ENCODE measurements at places on chromosomes 16 and 17.

DNA sequence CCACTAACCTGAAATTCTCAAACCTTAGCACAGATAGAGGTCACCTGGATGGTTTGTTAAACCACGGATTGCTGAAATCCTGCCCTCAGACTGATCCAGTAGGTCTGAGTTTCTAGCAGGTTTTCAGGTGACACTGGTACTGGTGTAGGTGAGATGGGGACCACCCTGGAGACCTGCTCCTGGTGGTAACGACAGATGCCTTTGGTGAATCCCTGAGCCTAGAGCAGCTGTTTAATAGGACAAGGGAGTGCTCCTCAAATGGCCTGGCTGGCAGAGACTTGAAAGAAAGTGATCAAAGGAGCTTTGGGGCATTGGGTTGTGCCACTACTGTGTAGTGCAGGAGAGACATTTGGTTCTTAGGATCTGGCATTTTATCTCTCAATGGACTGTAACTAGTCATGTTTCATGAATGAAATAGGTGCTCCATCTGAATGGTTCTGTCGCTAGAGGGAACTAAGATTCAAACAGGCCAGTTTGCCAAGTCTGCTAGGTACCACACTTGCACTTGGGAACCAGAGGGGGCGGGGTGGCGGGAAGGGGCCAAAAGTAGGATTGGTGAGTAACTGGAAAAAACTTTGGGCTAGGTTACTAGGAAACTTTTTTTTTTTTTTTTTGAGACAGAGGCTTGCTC is 2.9 kb upstream of the IFI35 start:
- DNase-seq, result no peak

- DNase-seq, result no peak
Measured at GRCh38 chr16:27853101-27853500, 210.4 kb downstream of the GSG1L start.

- DNase-seq, result no peak
Measured at GRCh38 chr16:24975428-24975889, 39.7 kb downstream of the ARHGAP17 start.

- no peak for DNase-seq
Measured at GRCh38 chr17:35023538-35023937, 40.0 kb downstream of the RFFL start.

DNA sequence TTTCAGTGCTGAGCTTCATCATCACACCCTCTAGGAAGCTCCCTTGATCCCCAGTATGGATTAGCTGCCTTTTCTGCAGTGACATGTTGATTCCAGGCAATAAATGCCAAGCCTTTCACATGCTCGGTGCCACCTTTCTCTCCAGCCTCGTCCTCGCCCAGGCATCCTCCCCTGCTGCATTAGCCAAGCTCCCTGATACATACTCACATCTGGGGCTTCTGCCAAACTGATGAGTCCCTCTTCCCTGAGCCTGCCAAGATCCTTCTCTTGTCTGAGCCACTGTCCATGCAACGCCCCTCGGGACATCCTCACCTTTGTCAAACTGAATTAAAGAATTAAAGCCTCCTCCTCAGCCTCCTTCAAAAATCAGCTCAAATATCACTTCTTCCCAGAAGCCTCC is 538.5 kb upstream of the CDH11 start:
- DNase-seq, result no peak

GRCh38 chr16:61002479-61003204 is 1033.6 kb downstream of the CDH8 start:
- DNase-seq, result no peak

GRCh38 chr17:18258356-18259038 is at the start of gene FLII:
Gene FLII, minus strand, starts transcription at chr17:18258738. Its CDS starts 48 bp downstream, at chr17:18258690.
- peak; percentile 47 for DNase-seq

DNA sequence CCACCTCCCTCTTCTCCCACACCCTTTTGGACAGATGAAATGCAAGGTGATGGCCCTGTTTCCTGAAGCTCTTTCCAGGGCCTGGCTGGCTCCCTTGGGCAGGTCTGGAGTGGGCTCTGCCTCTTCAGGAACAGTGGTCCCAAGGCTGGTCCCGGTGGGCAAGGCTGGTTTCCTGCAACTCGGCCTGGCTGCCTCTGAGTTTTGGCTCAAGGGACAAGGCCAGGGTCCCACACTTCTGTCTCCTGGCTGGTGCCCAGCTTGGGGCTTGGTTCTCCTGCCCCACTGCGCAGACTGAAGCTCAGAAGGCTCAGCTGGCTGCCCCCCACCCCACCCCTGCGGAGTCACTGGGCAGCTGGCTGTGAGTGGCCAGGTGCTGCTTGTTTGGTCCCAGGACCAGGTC is 3.8 kb upstream of the ACTG1 start:
- no peak for DNase-seq

GRCh38 chr17:38545531-38546225 is 60.1 kb downstream of the SRCIN1 start:
- no peak for DNase-seq

GRCh38 chr16:4272114-4272956 is 488 bp downstream of the TFAP4 start:
- DNase-seq, result peak; percentile 45

DNA sequence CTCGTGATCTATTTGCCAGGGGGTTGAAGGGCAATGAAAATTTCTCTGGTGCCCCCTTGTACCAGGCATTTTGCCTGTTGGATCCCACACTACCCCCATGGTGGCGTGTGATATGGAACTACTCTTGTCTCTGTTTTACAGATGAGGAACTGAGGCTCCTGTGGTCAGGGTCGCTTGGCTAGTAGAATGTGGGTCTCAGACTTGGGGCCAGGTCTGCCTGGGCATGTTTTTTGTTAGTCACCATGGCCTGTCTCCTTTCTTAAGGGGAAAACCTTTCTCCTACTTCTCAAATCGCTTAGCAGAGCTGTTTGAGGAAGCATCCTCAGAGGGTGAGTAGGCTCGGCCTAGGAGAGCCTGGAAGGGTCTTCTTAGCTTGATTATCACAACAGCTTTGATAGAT is 51.2 kb downstream of the CLEC16A start:
- DNase-seq, result no peak

- no peak for DNase-seq
Measured at GRCh38 chr17:28908640-28909167, 5.8 kb upstream of the DHRS13 start.

DNA sequence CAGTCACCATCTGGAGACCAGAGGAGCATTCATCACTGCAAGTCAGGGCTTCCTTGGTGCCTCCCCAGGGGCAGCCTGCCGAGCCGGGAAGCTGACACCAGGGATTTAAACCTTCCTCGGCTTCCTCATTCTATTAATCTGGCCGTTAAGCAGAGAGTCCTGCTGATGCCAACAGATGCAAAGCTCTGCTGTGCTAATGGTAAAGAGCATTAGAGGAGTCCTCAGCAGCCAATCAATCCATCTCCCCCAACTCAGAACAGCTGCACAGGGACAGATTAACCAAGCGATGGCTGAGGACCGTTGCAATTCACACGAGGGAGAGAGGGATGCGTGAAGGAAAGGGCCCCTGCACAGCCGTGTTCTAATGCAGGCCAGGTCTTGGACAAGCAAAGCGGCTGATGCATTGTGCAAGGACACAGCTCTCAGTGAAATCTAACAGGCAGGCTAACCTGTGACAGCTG is 116.6 kb downstream of the XYLT1 start:
- DNase-seq, result no peak

GRCh38 chr16:56987692-56988091 is 1.7 kb upstream of the NLRC5 start:
- DNase-seq, result no peak

Data from hippocampal formation (tissue), 2 donors.